ENCODE measurements at places on chromosomes 7 and 10.

- peak; percentile 24 for DNase-seq
Measured at GRCh38 chr7:142030848-142031247, 35.2 kb downstream of the MGAM start.

DNA sequence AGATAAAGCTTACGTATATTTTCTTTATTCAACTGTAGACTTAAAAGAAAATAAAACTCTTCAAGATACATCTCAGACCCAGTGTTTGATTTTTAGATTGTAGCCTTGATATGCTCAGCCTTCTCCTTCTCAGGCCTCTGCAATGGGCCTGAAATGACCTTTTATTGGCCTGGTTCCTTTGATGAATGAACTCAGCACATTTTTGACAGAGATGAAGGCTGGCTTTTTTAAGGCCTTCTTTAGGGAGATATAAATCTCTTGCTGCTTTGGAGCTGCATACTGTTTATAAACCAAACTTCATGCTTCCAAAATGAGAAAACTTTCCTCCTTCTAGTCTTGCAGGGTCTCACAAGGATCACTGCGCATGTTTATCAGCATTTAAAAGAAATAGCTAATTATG lies 1049.8 kb downstream of the LRMDA start:
- DNase-seq: no peak

DNA sequence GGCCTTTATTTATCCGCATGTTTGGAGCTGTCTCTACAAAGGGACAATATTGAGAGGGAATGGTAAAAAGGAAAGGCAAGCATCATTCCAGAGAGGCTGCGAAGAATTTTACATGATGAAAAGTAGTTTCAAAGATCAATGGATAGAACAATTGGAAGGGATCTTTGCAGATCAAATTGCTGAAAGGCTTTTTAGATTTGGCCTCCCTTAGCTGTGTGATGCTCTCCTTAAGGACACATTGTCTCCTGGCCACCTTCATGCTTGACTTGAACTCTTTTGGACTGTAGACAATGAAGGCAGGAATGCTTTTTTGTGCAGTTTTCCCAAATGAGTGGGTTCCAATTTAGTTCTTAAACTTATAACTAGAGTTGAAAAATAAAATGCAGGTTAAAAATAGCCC lies 344.7 kb downstream of the ARL4A start:
- DNase-seq: no peak

DNA sequence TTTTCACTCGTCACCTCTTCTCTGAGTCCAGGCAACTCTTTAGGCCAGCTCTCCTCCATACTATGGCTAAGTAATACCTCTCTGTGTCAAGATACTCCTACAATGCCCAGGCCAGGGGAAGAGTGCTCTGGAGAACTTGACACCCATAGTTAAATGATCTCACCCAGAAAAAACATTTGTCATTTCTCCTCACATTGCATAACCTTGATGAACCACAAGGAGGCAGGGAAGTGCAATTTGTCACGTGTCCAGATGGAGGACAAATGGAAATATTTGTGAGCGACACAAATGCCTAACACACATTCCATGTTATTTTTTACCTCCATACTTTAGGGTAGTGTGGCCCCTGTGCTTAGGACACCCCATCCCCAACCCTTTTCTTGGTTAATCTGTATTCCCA lies 78.3 kb downstream of the HTR7 start:
- DNase-seq: no peak

- DNase-seq: no peak
Measured at GRCh38 chr7:130943336-130943901, 209.4 kb upstream of the KLF14 start.

- peak; percentile 68 for DNase-seq
Measured at GRCh38 chr10:17023386-17024298, 106.0 kb downstream of the CUBN start.

DNA sequence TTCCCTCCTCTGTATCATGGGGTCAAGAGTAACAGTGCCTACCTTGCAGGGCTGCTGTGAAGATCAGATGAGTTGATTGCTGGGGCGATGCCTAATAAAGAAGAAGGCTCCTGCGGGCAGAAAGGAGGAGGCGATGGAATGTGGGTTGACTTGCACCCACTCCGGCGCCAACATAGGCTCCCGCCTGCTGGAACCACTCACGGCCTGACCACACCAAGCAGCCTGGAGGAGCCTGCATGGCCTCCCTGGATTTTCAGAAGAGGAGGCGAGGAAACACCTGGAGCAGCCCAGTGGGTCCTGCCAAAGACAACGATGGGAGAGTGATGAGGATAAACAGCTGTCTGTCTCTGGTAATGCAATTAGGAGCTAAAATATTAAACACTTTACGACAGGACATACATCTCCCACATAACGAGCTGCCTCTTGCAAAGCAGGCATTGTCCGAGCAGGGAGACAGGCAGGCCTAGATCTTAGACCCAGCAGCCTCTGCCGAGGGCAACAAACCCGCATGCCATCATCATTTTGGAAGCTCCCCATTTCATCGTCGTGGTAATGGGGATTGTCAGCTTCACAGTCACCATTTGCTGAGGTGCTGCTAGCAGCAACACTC lies 302.9 kb upstream of the ZMIZ1 start:
- DNase-seq: peak; percentile 40

GRCh38 chr7:146393346-146393745 lies 276.7 kb downstream of the CNTNAP2 start:
- no peak for DNase-seq
